ENCODE measurements at places on chromosomes 13 and 19.

DNA sequence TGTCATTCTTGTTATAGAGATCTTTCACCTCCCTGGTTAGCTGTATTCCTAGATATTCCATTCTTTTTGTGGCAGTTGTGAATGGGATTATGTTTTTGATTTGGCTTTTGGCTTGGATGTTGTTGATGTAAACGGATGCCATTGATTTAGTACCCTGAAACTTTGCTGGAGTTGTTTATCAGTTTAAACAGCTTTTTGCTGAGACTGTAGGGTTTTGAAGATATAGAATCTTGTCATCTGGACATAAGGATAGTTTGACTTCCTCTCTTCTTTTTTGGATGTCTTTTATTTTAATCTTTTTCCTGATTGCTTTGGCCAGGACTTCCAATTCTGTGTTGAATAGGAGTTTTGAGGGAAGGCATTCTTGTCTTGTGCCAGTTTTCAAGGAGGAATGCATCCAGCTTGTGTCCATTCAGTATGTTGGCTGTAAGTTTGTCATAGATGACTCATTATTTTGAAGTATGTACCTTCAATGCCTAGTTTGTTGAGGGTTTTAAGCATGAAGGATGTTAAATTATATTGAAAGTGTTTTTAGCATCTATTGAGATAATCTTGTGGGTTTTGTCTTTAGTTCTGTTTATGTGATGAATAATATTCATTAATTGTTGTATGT, 16.8 kb downstream of the ZNF431 start:
- DNase-seq, result no peak

DNA sequence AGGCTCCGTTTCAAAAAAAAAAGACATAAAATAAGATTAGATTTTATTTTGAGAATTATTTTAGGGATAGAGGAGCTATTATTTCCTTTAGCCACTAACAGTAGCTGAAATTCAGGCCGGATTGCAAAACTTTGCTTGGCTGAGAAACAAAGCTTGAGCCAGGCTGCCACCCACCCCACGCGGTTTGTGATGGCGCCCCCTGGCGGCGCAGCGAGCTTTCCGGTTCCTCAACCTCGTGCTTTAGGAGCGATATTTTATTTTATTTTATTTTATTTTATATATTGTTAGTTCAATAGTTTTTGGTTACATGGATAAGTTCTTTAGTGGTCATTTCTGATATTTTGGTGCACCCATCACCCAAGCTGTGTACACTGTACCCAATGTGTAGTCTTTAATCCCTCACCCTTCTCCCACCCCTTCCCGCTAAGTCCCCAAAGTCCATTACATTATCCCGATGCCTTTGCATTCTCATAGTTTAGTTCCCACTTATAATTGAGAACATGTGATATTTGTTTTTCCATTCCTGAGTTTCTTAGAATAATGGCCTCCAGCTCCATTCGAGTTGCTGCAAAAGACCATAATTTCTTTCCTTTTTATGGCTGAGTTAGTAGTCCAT, 19.8 kb upstream of the CEACAM4 start:
- no peak for DNase-seq

GRCh38 chr19:16197188-16197621, 506 bp upstream of the AP1M1 start:
- no peak for DNase-seq

- no peak for DNase-seq
Observed at GRCh38 chr19:50658441-50659317, 9.4 kb downstream of the C19orf81 start.

DNA sequence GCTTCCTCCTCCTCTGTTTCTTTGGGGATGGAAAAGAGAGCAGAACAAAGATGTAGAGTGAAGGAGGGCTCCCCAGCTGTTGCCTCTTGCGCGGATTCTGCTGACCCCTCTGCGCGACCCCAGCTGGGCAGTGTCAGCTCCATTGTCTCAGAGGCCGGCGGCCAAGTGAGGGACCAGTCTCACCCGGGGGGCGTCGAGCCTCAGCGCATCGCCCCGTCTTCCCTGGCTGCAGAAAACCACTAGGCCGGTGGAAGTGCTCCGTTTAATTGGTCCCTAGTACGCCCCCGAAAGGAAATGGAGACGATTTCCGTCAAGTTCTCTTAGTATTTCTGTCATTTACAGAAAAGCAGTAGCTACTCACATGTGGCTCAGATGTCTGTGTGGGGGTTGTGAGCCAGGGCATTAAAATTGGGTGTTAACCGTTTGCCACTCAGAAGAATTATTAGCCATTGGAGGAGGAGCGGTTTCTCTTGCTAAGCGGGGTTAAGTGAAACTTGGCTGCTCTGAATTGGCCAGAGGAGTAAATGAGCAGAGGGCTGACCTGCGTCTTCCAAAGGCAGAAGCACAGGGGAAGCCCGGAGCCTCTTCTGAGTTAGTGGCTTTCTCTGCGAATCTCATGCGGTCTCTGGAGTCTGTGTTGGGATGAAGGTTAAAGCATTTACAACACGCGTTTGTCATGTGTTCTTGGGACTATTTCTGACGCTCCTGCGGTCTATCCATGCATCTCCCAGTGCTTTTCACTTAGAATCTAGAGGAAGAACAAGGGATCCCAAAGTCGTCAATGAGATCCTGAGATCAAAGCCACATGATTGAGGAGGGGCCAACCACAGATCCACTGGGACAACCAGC, 132.8 kb upstream of the MYO16 start:
- no peak for DNase-seq

DNA sequence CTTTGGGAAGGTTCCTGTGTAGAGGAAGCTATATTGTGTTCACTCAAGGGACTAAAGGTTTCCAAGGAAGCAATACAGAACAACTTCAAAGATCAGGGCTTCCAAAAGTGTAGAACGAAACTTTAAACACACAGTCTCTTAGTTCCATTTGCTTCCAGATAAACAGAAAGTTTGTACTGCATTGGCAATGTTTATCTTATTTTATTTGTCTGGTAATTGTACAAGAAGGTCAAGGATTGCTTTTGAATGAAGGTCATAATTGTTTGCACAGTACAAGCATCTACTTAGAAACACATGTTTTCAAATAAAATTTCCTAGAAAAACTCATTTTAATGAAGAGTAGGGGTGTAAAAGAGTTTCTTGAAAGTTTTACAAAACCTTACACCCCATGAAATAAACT, 712.7 kb upstream of the SGCG start:
- no peak for DNase-seq

GRCh38 chr13:76225815-76226489, 589.8 kb downstream of the LMO7 start:
- no peak for DNase-seq

DNA sequence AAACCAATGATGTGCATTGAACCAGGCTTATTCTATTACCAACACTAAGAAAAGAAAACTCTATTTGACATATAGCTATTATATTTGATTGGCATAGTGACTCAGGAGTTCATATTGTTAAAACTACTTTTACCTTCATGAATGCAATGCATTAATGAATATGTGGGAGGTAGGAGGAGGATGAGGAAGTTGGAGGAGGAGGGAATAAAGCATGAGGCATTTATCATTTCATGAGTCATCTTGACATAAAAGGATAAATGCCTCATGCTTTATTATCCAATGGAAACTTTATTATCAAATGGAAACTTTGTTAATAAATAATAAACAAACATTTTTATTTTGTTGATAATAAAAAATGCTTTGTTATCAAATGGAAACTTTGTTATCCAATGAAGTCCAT, 116.5 kb downstream of the SPRY2 start:
- no peak for DNase-seq

DNA sequence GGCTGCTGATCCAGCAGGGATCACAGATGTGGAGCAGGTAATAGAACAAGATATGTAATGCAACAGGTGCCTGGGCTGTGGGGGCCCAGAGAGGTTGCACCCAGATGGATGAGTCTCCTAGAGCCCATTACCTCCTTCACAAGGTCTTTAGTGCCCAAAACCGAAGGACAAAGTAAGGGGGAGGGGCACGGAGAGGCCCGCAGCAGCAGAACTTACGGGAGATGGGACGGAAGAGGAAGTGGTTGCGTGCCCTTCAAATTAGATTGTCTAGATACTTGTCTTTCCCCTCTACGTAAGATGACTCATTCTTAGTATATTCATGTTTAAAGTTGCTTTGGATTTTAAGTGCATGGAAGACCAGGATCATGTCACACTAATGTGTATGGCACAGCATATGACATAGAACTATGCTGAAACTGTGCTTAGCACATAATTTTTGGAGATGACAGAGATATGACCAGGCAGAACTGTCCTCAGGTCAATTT, 5.7 kb upstream of the MRPS31 start:
- DNase-seq, result no peak

DNA sequence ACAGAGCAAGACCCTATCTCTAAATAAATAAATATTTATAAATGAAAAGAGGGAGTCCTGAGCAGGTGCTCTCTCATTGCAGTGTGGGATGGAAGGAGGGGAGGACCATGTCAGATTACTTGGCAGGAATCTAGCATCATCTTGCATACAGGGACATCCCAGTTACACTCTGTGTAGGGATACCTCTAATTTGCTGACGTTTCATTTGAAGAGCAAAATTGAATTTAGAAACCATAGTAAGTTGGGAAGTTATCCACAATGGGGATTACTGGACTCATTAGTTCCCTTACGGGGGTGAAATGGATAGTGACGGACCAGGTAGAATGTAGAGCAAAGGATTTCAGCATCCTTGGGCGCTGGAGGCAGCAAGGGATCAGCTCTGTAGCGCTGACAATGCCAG, 52.1 kb downstream of the ARHGEF18 start:
- no peak for DNase-seq

GRCh38 chr19:38735257-38735686, 9.0 kb downstream of the CAPN12 start:
- DNase-seq, result no peak

DNA sequence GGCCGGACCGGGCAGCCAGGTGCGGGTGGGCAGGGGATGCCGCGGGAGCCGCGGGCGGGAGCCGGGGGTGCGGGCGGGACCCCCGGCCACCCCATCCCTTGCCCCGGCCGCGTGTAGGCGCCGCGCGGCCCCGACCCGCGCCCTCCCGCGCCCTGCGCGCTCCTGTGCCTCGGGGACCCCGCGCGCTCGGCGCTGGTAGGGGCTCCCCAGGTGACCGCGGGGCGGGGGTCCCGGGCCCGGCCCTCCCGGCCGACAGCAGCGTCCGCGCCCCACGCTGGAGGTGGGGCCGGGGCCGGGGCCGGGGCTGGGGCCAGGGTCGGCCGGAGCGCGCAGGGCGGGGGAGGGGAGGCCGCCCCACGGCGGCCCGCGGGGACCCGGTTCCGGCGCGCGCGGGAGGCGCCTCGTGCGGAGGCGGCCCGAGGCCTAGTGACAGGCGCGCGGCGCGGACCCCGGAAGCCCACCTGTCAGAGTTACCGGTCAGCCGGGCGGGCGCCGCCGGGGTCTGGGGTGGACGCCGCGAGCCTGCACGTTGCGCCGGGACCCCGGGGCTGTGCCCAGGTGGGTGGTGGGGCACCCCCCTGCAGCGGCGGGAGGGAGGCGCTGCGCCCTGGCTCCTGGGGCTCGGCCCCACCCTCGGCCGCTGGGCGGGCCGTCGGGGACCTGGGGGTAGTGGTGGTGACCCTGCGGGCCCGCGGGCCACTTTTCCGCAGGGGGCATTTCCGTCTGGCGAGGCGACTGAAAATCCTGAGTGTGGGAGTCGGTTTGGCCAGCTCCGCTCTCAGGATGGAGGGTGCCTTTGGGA, 518 bp downstream of the TFDP1 start:
- DNase-seq, result peak; percentile 35

DNA sequence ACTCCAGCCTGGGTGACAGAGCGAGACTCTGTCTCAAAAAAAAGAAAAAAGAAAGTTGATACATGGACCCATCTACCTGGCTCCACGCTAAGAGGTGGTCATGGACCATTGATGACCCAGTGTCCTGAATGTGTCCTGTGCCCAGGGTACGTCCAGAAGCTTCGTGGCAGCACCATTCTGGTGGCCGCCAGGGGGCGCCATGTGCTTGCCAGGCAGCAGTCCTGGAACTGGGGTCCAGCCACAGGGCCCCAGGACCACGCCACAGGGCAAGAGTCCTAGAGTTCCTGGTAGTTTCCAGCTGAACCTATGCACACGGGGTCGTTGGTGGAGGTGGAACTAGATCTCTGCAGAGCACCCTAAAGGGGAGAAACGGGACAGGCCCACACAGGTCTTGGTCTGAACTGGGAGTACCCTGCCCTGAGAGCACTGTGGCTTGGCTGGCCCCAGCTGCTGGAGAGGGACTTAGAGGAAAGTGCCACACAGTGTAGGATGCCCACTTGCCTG, 19.9 kb upstream of the FBXO27 start:
- no peak for DNase-seq

GRCh38 chr13:77316430-77316829, 10.5 kb downstream of the MYCBP2 start:
- DNase-seq, result no peak

GRCh38 chr13:98559169-98559568, 17.7 kb downstream of the STK24 start:
- DNase-seq, result no peak

DNA sequence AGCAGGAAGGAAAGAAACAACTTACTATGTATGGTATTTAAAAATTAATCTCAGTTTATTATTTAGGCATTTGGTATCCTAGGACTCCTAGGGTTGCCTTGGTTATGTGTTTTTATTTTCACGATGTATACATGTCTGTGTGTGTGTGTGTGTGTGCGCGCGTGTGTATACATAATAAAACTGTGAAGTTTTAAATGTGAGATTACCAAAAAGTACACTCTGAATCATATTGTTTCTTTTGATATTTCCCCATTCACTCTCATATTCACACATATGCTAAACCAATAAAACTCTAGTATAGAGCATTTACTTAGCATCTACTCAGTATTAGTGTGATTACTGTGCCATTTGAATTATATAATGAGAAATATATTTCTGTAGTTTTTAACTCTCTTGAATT, 30.8 kb upstream of the NDFIP2 start:
- no peak for DNase-seq

DNA sequence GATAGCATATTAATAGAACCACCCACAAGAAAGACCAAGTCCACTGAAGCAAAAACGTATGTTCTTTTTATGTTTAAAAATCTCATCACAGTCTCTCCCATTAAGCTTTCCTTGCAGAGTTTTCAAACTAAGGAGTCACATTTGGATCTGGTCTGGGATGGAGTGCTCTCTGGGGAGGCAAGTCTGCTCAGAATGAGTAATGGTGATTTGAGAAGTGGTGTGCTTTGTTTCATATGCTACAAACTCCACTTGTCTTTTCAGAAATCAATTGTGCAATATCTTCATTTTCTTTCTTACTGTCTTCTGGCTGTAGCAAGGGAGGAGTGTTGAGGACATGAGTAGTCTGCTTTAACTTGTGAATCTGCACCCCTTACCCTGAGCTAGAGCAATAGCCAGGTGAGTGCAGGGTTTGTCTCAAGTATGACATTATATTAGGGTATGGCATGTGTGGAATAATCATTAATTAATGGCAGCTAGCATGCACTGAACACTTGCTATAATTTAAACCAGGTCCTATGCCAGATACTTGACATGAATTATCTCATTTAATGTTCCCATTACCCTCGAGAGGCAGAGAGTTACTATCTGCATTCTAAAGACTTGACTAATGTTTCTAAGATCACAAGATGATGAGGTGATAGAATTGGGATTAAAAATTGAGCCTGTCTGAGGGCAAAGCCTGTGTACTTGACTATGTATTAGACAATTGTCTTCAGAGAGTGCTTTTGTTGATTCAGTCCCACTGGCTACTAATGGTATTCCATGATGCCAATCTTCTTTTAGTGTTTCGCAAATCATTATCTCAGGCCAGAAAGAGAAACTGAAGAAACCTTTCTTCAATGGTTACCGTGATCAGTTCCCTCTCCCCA, 171.8 kb downstream of the GPC6 start:
- no peak for DNase-seq
